ENCODE measurements at places on chromosomes 5 and 9. TPM values are rescaled to one million over a fixed set of nuclear protein-coding genes. Genes with fewer than 3 reads are reported as not detected.

- DNase-seq, result peak; percentile 13
Observed at GRCh38 chr9:5518171-5518936, 8.0 kb downstream of the PDCD1LG2 start.

Gene PCDHB4
- 1.6 TPM for total RNA-seq

- no peak for DNase-seq
Observed at GRCh38 chr5:45410304-45410995, 285.7 kb downstream of the HCN1 start.

Gene CDH6
- total RNA-seq, result 6.9 TPM

DNA sequence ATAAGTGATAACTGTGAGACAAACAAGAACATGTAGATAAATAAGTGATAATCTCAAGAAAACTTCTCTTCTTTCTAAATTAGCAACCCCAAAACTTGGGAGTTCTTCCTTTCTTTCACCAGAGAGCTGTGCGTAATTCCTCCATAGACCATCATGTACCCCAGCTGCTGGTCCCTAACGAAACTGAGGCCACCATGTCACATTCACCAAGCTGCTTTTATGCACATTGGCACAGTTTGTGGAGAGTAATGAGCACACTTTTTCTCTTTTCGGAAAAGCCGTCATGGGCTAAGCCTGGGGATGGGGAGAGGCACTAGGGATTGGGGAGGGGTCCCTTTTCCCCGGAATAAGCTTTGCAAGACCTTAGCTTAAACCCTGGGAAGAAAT, 561.4 kb downstream of the BNC2 start:
- no peak for DNase-seq

DNA sequence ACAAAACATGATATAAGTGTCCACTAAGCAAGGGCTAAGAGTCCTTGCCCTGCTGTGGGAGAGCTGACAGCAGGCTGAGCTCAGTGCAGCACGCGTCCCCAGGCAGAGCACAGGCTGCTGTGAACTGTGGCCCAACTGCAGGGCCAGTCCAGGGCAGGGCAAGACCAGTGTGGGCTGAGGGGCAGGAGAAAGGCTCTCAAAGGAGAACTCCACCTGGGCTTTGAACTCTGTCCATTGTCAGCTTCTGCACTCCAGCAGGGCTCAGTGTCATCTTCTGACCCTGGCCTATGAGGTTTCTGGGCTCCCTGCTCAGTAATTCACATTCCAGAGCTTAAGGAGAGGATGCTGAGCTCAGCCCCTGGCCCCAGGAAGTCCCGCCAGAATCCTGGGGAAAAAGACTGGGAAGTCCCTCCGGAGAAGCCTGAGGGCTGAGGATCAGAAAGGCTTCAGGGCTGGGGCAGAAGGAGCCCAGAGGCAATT, 37.4 kb downstream of the LHFPL2 start:
- no peak for DNase-seq

GRCh38 chr5:87116825-87117512, 150.7 kb upstream of the RASA1 start:
- DNase-seq, result no peak

- no peak for DNase-seq
Observed at GRCh38 chr5:76745670-76746069, 29.7 kb downstream of the F2R start.

- DNase-seq, result no peak
Observed at GRCh38 chr5:132788990-132789886, 12.2 kb upstream of the SEPTIN8 start.

Gene SLC6A7
- total RNA-seq, result not detected

DNA sequence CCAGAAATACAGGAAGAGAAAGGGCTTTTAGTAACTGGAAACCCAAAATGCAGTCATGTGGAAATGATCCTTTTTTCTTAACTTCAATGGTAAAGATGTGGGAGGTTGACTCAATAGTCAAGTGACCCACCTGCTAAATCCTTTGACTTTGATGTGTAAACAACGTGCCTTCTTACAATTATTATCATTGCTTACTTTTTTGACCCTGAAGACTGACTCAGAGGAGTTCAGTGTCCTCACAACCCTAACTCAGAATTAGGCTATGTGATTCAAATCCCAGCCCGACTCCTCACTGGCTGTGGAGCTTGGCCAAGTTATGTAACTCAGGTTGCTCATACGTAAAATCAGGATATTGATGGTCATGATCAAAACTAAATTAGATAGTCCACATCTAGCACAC, 27.9 kb downstream of the ANXA1 start:
- DNase-seq, result no peak
